ENCODE measurements at places on chromosomes 1 and 21.

DNA sequence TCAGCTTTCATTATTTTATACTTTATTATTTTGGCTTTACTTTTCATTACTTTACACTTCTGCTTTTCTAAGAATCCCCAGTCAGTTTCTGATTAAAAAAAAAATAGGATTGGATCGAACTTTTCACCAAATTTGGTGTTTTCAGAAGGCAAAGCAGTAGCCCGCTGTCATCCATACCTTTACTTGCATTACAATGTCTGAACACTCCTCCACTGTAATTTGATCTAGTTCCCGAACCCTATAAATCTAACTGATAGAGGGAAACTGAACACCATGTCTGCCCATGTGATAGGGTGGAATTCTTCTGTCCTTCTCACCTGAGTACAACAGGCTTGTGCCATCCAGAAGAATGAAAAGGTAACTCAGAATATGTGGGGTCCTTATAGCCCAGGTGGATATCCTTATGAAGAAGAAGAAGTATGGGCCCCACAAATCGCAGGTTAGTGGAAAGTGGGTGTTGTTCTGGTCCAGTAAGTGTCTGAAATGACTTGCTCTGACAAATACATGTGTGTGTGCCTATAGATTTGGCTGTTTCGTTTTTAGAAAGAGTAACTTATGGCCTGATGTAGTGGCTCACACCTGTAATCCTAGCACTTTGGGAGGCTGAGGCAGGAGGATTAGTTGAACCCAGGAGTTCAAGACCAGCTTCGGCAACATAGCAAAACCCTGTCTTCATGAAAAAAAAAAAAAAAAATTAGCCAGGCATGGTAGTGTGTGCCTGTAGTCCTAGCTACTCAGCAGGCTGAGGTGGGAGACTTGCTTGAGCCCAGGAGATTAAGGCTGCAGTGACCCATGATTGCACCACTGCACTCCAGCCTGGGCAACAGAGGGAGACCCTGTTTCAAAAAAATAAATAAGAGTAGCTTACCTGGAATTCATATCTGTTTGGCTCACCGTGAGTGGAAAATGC, 26.6 kb upstream of the CDC14A start:
- DNase-seq = no peak

DNA sequence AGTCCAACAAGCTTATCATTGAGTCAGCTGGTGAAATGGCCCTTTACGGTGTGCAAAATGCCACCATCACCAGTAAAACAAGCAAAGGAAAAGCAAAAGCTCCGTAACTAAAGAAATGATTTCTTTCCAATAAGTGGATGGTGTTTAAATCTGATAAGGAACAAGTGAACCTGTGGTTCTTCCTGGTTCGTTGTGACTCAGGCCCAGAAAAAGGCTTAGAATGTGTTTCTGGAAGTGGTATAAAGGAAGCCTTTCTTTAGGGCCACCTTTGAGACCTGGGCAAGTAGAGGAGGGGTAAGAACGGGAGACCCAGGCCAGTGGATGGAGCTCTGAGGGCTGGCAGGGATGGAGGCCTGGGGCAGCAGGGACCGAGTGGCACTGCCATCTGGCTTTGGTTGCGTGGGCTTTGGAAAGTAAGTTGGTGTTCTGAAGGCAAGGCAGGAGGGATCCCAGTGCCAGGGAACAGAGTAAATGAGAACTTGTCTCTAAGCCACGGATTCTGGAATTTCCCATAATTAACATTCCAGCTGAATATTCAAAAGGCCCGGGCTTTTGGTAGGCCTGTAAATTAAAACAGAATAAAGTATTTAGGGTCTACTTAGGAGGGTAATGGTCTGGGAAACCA, 87.9 kb upstream of the LMO4 start:
- DNase-seq = no peak

- DNase-seq = no peak
These were observed 197.6 kb downstream of the CACNA1E start for GRCh38 chr1:181680871-181681270.

DNA sequence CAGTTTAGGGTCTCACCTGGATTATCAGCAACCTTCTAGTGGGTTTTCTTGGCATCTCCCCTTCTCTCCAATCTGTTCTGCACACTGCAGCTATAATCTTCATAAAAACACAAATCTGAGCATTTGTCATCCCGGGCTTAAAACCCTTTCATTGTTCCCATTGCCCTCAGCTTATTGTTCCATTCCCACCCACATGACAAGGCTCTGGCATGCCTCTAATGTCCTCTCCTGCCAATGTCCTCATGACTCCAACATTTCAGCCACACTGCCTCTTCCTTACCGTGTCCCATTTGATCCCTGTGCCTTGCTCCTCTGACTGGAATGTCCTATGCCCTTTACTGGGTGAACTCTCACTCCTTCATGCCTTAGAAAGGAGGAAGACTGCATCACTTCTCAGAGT, 7.5 kb upstream of the DPH2 start:
- DNase-seq = no peak

DNA sequence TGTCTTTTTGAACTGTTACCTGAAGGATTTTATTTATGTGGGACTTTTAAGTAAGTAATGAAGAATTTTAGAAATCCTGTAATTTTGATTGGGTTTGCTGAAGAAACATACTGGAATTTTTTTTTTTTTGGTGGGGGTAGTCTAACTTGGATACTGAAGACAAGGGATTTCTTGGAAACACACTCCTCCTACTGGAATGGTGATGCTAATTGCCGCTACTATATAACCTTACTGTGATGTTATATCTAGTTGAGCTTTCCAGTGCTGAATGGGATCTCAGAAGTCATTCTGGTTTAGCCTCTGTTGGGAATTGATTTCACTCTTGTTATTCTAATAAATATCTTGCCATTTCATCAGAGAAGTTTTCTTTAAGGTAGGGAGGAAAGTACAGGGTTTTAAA, 8.4 kb downstream of the PPP2R5A start:
- DNase-seq = no peak

Measured in hematopoietic multipotent progenitor cell treated with erythropoietin and hydrocortisone succinate and interleukin-3 and kit ligand, for 8 days (in vitro differentiated cells).